WTC11 (cell line): ENCODE measurements at places on chromosomes 12 and 14.

GRCh38 chr14:93375673-93376156, 28.7 kb downstream of the COX8C start:
- DNase-seq = no peak

GRCh38 chr12:127257366-127257935, 1009.5 kb upstream of the TMEM132C start:
- DNase-seq = no peak

DNA sequence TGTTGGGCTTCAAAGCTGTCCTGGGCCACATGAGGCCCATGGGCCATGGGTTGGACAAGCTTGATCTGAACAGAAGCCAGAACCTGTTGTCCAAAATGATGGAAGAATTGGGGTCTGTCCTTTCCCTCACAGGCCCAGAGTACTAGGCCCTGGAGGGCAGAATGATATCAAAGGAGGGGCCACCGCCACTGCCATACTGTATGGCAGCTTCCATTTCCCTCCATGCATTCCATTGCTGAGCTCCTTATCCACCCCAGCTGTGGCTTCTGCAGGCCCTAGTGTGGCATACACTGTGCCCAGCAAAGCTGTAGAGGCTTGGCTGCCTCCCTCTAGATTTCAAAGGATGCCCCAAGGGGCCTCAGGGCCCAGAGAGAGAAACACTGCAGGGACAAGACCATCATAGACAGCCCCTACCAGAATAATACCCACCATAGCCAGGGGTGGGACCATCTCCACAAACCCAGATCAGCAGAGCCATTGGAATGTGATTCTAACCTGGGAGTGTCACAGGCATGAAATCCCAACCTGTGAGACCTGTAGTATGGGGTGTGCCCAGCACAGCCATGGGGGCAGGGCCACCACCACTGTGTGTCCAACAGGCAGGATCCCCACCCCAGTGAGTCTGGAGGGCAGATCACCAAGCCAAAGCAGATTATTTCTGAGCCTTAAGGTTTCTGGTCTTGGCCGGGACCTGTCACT, 61.4 kb upstream of the BEGAIN start:
- DNase-seq = no peak

DNA sequence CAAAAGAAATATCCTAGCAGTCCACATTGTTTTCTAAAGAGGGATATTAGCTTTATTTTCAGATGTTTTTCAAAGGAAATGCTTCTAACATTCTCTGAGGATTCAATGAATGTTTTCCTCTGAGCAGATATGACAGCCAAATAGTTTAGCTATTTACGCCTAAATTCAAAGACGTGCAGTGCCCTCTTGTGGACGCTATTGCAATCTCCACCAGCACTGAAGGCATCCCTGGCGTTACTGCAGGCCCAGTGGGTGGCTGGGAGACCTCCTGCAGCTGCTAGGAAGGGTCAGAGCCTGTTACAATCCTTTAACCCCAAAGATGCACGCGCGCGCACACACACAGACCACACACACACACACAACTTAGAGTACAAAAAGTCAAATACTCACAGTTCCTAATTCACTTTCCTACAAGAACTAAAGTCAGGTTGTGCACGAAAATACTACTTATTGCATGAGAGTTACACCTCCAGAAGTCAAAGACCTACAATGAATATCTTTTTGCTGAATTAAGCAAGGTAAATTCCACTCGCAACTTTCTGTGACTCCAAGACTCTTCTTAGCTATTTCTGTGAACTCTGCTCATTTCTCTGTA, 589.3 kb upstream of the TMEM132C start:
- peak; percentile 78 for DNase-seq

DNA sequence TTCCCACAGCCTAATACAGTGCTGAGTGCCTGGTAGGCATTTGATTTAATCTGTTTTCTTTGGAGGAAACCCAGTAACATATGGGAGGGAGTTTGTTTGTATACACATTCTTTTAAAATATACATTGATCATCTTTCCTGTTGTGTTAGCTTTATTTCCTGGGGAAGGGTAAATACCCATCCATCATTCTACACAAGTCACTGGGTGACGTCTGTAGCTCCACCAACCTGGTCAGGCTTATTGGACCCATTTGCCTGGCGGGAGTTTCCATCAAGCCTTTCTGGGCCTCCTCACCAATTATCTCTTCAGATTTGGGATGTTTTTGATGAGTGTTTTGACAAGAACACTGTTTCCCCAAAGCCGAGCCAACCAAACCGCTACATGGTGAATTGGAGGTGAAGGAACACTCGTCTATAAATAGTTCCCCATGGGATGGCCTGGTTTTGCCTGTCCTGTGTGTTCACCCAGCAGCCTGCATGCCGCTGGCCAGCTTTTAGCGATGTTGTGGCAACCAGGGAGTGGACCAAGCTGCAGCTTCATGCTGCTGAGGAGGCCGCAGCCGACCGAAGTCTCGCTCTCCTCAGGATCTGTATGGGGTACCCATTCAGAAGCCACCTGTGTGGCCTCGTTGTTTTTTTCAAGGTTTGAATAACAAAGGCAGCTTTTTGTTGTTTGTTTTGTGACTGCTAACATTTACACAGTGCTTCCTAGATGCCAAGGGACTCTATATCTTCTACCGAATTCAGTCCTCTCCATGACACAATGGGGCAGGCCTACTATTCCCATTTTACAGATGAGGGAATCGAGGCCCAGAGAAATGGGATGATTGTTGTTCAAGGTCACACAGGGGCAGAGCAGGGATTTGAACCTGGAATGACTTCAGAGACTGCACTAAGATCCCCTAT, 22.6 kb downstream of the PLXNC1 start:
- DNase-seq = peak; percentile 23

DNA sequence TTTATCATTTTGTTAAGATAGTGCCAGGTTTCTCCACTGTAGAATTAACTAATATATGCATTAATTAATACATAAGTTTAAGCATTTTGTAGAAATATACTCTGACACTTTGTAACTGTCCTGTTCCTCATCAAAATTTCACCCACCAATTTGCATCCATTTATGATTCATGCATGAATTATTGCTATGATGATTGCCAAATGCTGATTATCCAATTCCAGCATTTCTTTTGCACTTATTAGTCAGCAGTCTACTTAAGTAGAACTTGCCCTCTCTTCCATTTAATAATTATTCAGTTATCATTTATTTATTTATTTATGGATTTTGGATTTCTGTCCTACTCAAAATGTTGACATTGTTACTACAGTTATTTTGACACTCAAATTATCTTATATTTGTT, 72.2 kb downstream of the SLC6A15 start:
- no peak for DNase-seq
